ENCODE measurements at places on chromosomes 5 and 9.

- no peak for DNase-seq
These were observed 2.9 kb upstream of the CNTRL start for GRCh38 chr9:121071756-121072421.

DNA sequence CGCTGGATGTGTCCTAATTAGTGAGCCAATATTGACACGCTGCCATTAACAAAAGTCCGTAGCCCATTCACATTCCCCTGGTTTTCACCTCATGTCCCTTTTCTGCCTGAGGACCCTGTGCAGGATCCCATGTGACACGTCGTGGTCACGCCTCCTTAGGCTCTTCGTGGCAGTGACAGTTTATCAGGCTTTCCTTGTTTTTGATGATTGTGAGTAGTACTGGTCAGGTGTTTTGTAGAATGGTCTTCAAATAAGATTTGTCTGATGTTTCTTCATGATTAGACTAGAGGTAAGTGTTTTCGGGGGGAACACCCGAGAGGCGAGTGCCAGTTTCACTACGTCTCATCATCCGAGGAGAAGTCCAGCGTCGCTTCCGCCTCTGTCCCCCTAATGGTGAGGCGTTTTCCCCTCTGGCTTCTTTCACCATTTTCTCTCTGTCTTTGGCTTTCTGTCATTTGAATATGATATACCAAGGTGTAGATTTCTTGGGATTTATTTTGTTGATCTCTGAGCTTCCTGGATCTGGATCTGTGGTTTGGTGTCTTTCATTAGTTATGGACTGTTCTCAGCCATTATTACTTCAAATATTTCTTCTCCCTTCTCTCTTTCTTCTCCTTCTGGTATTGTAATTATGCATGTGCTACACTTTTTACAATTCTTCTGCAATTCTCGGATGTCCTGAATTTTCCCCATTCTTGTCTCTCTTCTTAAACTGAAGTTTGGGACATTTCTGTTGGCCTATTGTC, 57.3 kb downstream of the TRIP13 start:
- DNase-seq, result no peak

DNA sequence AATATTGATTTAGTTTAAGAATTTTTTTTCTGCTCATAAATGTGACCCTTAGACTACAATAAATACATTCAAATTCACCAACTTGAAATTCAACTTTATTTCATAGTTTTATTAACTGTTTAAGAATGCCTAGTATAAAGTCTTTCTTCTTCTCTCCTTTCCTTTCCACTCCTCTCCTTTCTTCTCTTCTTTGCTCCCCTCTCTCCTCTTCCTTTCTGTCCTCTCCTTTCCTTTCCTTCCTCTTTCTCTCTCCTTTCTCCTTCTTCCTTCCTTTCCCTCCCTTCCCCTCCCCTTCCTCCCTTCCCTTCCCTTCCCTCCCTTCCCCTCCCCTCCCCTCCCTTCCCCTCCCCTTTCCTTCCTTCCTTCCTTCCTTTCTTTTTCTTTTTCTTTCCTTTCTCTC, 150.6 kb downstream of the FER start:
- no peak for DNase-seq

DNA sequence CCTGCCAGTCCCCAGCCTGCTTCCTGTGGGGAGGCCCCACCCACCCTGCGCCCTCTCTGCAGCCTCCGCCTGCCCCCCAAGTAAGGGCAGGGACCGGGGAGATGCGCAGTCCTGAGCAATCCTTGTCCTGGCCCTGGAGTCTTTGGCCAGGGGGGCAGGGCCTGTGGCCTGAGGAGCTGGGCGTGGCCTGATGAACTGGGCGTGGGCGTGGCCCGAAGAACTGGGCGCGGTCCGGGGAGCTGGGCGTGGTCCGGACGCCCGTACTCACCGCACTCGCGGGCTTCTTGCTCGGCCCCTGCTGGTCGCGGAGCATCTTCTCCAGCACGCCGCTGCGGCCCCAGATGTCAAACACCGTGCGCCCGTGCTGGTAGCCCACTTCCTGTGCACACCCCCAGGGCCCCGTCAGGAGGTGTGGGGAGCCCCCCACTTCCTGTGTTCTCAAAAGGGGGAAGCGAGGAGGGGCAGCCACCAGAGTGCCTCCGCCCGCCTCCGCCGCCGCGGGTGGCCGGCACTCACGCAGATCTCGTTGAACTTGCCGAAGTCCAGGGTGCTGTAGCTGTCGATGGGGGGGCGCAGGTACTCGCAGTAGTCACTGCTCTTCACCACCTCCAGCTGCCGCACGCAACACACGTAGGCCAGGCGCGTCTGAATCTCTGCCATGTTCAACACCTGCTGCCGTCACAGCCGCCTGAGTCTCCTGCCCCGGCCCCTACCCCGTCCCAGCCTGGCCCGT, 2.7 kb upstream of the NSMF start:
- DNase-seq, result peak; percentile 55

DNA sequence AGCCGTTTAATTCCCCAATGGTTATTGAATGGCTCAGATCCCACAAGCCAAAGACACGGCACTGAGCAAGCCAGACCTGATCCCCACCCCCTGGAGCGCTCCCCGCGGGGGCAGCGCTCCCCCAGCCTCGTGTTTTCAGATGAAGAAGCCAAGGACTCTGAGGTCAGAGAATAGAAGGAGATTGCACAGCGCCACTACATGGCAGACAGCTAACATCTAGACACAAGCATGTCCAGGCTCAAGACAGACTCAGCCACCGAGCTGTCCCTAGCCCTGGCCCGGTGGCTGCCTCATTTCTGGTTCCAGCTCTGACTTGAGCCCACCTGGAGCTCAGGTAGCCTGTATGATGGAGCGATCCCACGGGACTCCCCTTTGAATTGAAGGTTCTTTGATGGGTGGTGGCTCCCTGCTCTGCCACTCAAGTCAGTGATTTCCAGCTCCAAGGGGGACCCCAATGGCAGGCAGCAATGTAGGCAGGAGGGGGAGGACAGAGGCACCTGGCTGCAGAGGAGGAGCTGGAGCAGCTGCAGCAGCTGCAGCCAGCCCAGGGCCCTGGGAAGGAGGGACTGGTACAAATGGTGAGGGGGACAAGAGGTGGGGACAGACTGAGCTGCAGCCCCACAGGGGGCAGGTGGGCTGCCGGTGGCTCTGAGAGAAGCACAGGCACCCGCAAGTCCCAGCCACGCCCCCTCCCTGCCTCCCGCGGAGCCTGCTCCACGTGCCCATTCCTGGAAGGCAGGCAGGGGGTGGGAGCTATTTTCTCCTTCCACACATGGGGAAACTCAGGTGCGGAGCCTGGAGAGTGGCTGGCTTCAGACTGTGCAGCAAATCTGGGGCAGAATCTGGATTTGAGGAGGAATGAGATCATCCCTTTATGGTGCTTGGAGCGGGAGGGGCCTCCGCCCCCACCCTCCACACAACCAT, 40.2 kb downstream of the NTNG2 start:
- DNase-seq, result no peak

DNA sequence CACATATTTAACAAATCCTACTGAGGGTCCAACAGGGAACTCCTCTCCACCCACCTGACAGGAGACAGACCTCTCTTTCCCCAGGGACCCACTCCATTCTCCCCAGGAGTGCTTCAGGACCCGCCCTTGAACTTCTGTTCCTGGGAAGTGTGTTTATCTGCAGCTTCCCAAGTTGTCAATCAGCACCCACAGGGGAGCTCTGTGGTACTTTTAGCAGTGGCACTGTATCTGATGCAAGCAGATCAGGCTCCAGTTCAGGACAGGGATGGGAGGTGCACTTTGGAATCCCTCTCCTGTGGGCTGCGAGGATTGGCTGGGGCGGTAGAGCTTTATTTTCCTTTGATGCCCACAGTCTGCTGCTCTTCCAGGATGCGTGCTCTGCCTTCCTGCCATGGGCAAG, 8.7 kb downstream of the GALNT10 start:
- DNase-seq, result no peak

- DNase-seq, result no peak
These were observed 128.0 kb upstream of the GABRP start for GRCh38 chr5:170655476-170655875.

DNA sequence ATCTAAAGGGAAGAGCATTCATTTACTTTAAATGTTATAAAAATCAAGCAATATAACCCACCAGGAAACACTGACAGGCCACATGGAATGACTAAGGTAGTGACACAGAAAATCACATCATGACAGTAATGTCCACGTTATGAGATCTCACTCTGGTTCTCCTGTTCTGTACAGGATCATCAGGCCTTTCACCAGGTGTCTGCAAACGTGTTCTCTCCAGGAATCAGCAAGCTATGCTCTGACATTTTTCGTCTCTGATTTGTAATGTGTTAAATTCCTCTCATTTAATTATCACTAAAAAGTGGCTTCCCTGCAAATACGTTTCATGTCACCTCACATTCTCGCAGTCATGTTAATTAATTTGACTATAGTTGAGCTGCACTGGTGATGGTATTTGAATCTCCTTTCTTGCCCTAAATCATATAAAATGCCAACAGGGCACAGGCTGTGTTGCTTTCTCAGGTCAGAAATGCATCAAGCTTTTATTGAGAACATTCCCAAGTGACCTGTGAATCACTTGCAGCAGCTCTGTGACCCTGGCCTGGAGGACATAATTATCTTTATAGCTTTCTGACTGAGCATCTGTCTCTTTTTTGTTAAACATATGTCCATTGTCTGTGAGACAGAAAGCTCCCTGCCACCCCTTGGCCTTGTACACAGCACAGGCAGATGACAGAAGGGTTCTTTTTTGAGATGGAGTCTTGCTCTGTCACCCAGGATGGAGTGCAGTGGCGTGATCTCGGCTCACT, 196.2 kb downstream of the DIRAS2 start:
- DNase-seq, result no peak

DNA sequence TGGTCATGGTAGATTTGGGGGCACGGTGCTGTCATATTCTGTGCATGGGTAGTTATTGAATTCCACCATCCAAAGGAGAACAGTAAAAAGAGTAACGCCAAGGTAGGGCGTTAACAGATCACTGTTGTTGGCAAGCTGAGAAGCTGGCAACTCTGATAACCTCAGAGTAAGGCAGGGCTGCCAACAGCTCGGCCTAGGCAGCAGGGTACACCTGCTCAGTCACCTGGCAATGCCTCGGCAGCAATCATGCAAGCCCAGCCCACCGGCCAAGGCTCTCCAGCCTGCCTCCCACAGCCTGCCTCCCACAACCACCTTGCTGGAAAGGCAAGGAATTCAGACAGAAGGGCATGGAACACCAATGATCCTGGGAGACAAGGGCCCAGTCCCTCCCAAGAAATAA, 63.9 kb downstream of the KLHL3 start:
- no peak for DNase-seq

DNA sequence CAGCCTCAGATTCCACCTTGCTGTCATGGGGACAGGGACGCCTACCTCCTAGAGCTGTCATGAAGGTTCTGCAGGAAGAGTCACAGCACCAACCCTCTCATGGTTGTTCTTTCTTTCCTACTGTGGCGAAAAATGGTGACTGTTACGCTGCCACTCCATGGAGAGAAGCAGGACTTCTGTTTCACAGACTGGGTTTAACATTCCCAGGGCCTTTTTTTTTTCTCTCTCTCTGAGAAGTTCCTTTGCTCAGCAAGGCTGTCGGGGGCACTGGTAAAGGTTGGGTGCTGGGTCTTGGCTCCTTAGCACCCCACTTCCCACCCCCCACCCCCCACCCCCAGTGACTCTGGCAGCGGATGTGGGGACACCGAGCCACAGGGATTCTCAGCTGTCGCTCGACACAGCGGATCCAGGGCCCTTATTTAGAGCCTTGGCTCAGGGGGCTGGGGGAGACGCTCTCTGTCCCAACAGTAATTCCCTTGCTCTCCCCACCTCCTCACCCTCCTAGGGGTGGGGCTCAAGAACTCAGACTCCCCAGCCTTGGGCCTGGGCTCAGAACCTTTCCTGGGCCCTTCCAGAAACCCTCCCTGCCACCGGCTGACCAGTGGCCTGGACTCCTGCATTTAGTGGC, 34.4 kb downstream of the DUSP1 start:
- DNase-seq, result no peak

- DNase-seq, result no peak
These were observed 59.3 kb downstream of the SLC22A5 start for GRCh38 chr5:132428484-132429462.

DNA sequence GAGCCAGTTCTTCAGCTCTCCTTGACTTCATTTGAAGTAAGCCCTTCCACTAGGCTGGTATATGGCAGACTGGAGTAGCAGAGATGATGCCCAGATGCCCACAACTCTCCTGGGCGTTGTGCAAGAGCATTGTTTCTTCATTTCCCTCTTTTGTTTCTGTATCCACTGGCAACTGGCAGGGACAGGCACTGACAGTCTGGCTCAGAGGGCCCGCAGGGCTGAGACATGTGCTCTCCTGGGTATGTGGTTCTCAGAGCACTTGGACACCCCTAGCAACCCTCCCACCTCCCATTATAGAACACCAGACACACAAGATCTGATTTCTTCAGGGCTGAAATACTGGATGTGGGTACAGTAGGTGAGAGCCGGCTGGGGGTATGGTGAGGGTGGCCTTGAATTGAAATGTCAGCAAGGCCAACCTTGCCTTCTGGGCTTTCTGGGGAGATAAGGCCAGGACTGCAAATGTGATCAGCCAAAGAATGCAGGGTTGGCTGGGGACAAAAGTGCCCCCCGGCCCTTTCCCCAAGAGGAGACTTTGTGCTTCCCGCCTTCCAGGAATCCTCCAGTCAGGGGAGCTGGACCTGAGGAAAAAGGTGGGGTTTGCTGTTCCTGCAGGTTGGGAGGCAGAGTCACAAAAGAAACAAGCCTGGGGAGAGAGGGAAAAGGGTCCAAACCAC, 28.6 kb upstream of the CTNNA1 start:
- no peak for DNase-seq

GRCh38 chr9:125845271-125845808, 98.2 kb downstream of the PBX3 start:
- no peak for DNase-seq

GRCh38 chr9:99823681-99824377, 2.1 kb downstream of the NR4A3 start:
- peak; percentile 71 for DNase-seq

GRCh38 chr9:12719431-12719830, 26.2 kb downstream of the TYRP1 start:
- no peak for DNase-seq

- DNase-seq, result no peak
These were observed 892.1 kb downstream of the TLE1 start for GRCh38 chr9:80797101-80797829.

- DNase-seq, result no peak
These were observed 87.5 kb upstream of the RANBP3L start for GRCh38 chr5:36389245-36389644.

DNA sequence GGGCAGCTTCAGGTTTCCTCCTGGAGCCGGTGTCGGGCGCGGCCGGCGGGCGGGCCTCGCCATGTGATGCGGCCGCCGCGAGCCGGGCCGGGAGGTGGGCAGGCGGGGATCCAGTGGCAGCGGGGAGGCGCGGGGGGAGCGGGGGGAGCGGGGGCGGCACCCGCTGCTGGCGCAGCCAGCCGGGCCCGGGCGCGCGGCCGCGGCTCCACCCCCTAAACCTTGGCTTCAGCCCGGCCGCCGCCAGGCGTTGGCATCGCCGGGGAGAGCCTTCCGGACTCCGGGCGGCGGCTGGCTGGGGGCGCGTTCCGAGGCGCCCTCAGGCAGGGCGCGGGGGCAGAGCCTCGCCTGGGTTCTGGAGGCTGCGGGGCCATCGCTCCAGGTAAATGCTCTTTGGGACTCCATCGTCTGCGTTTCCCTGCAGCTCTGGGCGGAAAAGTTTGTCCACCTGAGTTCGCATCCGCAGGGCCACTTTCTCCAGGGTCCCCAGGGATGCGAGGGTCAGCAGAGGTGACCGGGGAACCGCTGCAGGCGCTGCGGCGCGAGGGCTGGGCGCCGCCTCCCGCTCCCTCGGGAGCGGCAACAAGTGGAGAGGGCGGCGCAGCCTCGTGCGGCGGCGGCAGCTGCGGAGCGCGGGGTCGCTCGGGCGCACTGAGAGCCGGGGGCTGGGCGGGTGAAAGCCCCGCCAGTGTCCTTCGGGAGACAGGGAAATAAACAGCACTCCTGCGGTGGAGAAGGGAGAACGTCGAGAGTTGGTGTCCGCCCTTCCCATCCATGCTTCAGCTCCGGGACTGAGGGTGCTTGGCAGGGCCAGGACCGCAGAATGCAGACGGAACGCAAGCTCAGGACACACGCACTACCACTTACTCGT, at the start of gene ARHGEF28:
TSS of gene ARHGEF28 (plus strand) at position 253 of the 868 bp plus-strand sequence. CDS start 58,656 bp downstream, outside the sequence.
- DNase-seq, result no peak
